Naive thymus-derived CD4-positive, alpha-beta T cell (primary cell): ENCODE measurements at places on chromosomes 4 and X. TPM values are rescaled to one million over a fixed set of nuclear protein-coding genes. Genes with fewer than 3 reads are reported as not detected.

DNA sequence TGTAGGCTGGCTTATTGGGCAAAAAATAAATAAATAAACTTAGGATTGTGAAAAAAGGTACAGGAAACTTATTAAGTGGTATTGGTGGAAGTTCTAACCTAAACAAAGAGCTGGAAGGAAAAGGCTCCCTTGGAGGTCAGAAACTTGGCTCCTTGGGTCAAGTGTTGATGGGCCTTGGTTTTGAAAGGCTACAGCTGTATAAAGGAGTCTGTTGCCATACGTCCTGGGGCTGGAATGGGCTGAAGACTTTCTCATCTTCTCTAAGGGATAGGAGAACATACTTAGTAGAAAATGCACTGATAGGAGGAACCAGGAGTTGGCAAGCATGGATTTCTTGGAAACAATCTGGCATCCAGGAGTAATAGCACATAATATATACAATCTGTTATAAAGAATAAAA lies 56.6 kb downstream of the PDLIM5 start:
- DNase-seq = no peak

DNA sequence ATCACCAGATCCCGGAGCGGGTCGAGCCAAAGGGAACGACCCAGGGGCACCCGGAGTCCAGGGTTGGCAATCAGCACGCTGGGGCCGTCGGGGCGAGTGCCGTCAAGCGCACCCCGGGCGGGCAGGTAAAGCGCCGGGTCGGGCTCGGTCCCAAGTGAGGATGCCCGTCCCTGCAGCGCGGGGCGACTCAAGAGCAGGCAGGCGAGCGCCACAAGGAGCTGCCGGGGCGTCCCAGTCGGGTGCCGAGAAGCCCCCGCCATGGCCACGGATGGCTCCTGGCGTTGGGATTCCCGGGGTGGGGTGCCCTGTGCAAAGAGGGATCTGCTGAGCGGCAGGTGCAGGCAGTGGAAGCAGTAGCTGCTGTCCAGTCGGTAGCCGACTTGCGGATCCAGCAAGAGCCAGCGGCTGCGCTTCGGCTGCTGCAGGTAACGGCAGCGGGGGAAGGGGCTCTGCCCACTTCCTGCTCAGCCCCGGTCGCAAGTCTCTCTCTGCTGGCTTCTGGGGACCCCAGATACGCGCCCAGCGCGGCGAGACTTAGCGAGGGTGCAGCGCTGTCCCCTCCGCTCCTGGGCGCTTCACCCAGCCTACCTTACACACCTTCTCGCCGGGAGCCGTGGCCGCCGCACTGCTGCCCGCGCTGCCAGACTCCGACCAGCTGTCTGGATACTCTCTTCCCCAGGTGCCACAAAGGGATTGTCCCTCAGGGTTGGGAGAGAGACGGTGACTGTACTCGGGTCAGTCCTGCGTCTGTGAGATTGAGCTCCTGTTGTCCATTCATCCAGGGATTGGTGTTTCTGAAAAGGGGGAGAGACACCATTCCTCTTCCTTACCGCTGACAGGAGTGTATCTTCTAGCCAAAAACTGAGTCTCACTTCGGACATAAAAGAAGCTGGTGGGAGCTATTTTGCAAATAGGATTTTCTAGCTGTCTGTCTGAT lies at the start of gene FREM3:
Gene FREM3 (minus strand): TSS at position 260 of the 937 bp plus-strand sequence. CDS start 0 bp downstream, at position 260.
- DNase-seq = no peak

DNA sequence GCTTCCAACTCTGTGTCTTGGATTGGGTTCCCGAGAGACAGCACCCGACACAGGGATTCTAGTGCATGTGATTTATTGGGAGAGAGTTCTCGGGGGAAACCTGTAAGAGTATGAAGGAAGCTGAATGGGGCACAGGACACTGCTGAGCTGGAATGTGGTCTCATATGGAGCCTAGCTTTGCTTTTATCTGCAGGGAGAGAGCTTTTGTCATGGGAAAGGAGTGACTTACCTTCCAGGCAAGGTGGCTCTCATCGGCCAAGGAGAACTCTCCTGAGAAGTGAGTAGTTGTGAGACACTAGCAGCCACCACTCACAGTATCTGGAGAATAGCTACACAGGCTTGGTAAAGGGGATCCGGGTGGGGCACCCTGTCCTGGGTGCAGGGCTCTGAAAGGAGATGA lies 124.5 kb downstream of the NHS start:
- DNase-seq = no peak

Gene CPEB2
- 14.9 TPM for total RNA-seq

DNA sequence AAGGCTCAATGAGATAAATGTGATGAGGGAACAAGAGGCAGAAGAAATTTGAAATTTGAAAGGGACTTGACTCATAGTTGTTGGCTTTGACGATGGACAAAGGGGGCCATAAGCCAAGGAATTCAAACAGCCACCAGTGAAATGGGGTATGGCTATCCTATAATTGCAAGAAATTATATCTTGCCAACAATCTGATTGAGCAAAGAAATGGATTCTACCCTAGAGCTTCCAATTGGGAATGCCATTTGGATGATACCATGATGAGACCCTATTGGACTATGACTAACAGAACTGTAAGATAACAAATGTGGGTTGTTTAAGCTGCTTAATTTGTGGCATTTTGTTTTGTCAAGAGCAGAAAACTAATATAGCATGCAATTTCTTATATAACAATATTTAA lies 270.1 kb upstream of the ARSJ start:
- no peak for DNase-seq

- DNase-seq = no peak
Observed at GRCh38 chr4:156870131-156870530, 101.5 kb downstream of the PDGFC start.

DNA sequence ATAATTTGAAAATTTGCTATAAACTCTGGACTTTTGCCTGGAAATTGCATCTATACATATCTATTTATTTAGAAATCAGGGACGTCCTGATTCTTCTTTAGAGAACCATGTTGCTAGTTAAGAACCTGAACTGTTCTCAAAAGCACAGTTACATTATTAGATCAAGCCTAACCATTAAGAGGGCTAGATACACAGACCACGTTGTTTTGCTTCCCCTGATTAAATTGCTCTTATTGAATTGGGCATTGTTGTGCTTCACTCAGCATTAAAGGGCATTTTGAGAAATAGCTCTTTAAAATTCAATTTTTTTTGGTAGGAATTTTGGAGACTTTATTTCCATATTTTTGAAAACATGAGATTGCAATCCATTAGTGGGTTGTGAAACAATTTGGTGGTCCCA lies 44.4 kb downstream of the FIP1L1 start:
- DNase-seq = no peak

- DNase-seq = no peak
Observed at GRCh38 chr4:181671672-181672071, 571.5 kb upstream of the TENM3 start.

Gene HSFX3
- not detected for total RNA-seq

DNA sequence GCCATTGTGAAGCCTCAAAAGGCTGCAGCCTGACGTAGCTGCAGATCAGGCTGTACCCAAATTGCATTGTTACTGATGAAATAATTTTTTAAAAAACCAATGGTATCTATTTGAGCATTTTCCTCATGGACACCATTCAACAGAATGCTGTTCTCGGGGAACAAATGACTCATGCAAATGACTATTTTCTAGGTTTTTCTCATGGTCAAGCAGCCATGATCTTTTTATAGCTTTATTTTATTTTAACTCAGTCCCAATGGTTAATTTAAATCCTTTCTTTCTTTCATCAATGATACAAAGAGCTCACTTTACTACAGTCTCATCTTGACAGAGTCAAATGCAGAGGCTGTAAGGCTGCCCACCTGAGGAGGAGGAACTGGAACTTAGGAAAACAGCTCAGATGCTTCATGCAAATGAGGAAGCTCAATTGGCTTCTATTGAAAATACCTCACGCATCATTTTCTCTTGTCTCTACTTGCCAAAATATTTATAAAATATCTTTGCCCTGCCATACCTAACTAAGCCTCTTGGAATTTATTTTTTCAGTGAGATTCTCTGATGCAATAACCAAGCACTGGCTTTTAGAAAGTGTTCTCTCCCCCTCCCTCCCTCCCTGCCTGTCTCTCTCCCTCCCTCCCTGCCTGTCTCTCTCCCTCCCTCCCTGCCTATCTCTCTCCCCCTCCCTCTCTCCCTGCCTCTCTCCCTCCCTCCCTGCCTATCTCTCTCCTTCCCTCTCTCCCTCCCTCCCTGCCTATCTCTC lies 81.0 kb downstream of the SORBS2 start:
- DNase-seq = no peak

Gene DRD5
- not detected in 2 replicates for total RNA-seq

Gene NEK1
- 21.0 TPM for total RNA-seq

DNA sequence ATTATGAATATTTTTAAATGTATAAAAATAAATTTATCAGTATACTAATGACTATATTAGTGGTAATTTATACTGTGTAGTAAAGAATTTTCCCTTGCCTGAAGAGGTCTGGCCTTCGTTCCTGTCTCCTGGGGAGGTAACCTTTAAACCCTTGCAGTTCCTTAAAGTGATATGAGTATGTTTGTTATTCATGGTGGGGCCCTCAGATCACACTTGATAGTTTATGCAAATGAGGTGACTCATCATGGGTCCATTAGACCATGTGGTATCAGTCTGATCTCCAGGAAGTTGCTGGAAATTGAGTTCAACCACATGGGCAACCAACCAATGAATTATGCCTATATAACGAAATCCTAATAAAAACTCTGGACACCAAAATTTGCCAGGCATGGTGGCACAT lies 904.1 kb downstream of the RPA4 start:
- no peak for DNase-seq

GRCh38 chrX:47619486-47620302 lies at the start of gene SYN1:
Gene SYN1, minus strand, starts transcription at chrX:47619857. Its CDS starts 129 bp downstream, at chrX:47619728.
- DNase-seq = peak; percentile 66

Gene GABRG1
- not detected for total RNA-seq

DNA sequence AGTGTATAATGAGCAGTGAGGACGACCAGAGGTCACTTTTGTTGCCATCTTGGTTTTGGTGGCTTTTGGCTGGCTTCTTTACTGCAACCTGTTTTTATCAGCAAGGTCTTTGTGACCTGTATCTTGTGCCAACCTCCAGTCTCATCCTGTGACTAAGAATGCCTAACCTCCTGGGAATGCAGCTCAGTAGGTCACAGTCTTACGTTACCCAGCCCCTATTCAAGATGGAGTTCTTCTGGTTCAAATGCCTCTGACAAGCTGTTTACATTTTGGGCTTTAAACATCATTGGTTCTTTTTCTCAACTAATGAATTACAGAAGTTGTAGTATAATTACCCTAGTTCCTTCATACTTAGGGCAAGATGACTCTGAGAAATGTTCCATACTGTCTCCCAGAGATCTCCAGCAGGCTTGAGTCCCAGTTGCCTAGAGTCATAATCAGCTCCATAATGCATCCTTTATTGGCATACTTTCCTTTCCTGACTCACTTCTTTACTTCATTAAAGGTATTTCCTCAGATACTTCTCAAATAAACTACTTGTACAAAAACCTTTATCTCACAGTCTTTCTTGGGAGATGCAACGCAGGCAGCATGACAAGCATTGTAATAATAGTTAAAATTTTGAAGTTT lies 136.5 kb downstream of the KDM6A start:
- no peak for DNase-seq
